ENCODE measurements at places on chromosomes 12 and 14. TPM values are rescaled to one million over a fixed set of nuclear protein-coding genes. Genes with fewer than 3 reads are reported as not detected.

DNA sequence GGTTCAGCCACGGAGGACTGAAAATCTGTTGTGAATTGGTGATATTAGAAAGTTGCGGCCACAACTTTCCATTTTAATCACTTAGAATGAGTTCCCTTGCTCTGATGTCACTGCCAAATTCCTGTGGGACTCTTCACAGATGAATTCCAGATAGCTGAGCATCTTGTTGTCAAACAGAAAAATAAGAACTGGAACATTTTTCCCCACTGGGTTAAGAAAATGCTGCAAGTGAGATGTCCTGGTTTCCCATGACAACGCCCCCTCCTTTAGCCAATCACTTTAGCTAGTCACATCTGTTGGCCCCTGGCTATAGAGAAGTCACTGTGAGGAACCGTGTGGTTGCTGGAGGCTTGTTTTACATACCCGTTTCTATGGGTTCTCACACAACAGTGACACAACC is 135.9 kb downstream of the KTN1 start:
- no peak for ATAC-seq

The KRT75 gene
- total RNA-seq: not detected

GRCh38 chr12:50589650-50590435 is 85.1 kb downstream of the DIP2B start:
- peak; percentile 97 for ATAC-seq

The SLCO1C1 gene
- not detected for total RNA-seq

All from activated T-helper 17 cell treated with anti-CD3 and anti-CD28 coated beads, Interleukin-2, amount 50 U/mL, for 72 hours (primary cell).